HFFc6 (cell line): ENCODE measurements at places on chromosomes 3 and 15. TPM values are rescaled to one million over a fixed set of nuclear protein-coding genes. Genes with fewer than 3 reads are reported as not detected.

GRCh38 chr3:52403955-52404354 lies 40.9 kb downstream of the SEMA3G start:
- DNase-seq, result no peak

TF gene
- under 0.01 to 0.02 TPM in 2 of 3 replicates, not detected in the other for total RNA-seq

DNA sequence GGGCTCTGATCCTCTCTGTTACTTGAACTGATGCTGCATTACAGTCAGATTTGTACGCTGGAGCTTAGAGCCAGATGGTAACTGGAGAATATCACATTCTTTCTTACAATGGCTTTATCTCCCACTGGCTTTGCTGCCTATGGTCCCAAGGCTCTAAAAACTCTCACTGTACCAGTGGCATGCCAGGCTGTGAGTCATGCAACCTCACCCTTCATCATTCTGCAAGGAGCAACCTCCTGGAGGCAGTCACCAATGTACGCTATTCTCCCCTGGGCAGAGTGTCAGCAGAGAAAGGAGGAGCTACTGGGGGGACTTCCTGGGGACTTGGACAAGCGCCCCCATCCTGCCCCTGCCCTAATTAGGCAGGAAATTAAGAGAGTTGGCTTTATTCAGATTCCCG lies 97.9 kb upstream of the EIF1B start:
- no peak for DNase-seq

DNA sequence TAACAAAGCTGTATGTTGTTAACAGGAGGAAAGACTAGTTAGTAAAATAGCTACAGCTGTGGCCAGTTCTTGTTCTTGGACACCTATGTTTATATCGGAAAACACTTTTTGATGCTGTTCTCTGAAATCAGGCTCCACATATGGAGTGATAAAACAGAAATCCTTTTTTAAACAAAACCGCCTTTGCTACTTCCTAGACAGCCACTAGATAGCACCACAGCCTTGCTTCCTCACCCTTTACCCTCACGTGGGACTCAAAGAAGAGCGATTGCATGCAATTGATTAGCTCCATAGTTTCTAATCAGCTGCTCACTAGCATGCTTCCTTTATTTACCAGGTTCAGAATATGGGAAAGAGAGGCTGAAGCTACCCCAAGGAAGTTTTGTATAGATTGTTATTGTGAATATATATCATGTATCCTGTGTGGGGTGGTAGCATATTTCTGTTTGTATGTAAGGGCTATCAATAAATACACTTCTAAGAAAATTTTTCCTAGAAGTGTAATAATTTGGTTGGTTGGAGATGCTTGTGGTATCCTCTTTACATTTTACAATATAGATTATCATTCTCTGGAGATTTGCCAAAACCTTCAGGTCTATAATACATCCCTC lies 4.3 kb upstream of the MTFMT start:
- DNase-seq, result peak; percentile 50

CKMT1A gene
- not detected in 3 replicates for total RNA-seq

- no peak for DNase-seq
Measured at GRCh38 chr3:4525560-4526223, 32.5 kb downstream of the ITPR1 start.

- DNase-seq, result no peak
Measured at GRCh38 chr3:119703820-119704531, 1.2 kb downstream of the CFAP91 start.

DNA sequence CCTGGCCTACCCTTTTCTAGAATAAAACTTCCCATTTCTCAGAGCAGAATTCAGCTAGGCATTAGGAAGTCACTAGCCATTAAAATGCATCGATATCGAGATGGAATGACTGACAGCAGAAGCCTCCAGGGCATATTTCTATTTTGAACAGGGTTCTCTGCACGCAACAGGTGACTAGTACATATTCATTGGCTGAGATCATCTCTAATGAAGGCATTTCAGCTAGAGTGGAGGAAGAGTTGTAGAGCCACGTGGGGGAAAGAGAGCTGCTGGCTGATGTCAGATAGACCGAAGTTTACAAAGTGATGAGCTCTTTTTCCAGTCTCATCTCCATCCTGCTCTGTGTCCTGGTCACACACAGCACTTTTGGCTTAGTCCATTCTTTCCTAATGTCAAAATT lies 7.5 kb downstream of the TMEM40 start:
- peak; percentile 72 for DNase-seq

DNA sequence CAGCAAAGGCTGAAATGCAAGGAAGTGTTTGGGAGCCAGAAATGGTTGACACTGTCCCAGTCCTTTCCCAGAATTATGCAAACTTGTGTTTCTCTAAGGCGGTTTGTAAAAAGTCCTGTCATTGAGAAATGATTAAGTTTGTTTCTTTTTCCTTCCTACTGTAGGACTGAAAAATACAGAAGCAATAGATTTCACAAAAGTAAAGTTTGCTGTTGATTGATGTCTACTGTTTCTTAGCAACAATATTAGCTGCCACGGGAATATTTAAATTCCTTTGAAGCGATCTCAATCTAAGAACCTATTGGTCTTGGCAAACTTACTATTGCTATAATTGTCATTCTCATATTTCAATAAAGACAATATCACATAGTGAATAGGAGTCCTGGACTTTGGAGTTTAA lies 100.7 kb upstream of the IL12A start:
- DNase-seq, result no peak

DNA sequence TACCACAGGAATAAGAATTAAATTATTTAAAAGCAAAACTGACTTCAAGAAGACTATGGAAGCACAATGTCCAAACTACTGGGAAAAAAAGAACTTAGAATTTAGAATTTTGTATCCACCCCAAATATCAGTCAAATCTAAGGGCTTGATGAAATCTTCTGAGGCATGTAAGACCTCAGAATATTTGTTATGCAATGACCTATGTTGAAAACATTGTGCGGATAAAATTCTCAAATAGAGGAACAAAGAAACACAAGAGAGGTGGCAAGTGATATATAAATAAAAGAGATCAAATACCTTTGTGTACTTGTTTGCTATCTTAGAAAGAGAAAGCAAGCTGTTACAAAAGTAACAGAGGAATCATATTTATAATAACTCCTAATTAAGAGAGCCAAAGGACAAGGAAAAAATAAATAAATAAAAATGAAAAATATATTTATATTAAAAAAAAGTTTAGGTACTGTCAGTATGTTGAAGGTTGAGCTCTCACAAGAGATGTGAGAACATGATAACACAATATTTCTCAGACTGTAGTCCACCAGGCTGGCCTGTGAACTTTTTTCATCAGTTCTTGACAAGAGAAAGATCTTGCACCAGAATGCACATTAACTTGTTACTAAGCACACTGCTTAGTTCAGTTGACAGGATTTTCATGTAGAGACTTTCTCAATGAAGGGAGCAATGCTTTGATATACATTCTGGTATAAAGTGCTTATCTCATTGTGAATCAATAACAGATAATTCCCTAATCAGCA lies 50.0 kb downstream of the CPA3 start:
- DNase-seq, result no peak

GPR156 gene
- total RNA-seq, result 0.15 to 0.30 TPM (median 0.17 TPM) in 3 replicates

GRCh38 chr15:71469413-71469812 lies 340.9 kb upstream of the NR2E3 start:
- DNase-seq, result peak; percentile 13

TCAIM gene
- 15.9 to 23.7 TPM (median 19.4 TPM) in 3 replicates for total RNA-seq

- no peak for DNase-seq
Measured at GRCh38 chr3:143165211-143165610, 45.6 kb downstream of the CHST2 start.

DNA sequence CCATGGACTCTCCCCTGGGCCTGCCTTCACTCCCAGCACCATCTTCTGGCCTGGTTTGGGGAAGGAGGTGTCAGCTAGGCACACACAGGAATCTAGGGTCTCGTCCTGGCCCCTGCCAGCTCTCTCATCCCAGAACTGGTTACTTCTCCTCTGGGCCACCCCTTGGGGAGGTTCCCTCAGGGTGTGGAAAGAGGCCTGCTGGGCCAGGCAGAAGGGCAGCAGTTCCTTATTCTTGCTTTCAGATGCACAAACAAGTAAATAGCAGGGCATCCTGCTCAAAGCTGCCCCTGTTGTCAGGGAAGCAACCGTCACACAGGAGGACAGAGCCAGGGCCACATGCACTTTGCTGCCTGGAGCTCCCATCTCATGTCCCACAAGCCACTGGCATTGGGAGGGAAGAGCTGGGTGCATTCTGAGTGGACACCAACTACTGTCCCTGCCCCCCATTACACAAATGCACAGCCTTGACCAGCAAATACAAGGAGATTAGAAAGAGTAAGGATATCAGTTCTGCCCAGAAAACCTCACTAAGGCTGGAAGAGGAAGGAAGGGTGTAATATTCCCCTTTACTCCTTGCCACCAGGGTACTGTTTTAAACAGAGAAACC lies 108.8 kb upstream of the HACD2 start:
- DNase-seq, result no peak

GRCh38 chr3:139764936-139765335 lies 87.2 kb upstream of the NMNAT3 start:
- DNase-seq, result peak; percentile 7

- DNase-seq, result no peak
Measured at GRCh38 chr3:45179163-45179562, 33.0 kb upstream of the CDCP1 start.

GRCh38 chr3:192817506-192817905 lies 90.2 kb upstream of the FGF12 start:
- DNase-seq, result no peak

RGMA gene
- total RNA-seq, result 0.07 to 0.32 TPM (median 0.19 TPM) in 3 replicates

CISH gene
- 0.86 and 1.1 TPM in 2 replicates for total RNA-seq

GRCh38 chr15:41992151-41992802 lies 19.9 kb upstream of the EHD4 start:
- DNase-seq, result no peak

DNA sequence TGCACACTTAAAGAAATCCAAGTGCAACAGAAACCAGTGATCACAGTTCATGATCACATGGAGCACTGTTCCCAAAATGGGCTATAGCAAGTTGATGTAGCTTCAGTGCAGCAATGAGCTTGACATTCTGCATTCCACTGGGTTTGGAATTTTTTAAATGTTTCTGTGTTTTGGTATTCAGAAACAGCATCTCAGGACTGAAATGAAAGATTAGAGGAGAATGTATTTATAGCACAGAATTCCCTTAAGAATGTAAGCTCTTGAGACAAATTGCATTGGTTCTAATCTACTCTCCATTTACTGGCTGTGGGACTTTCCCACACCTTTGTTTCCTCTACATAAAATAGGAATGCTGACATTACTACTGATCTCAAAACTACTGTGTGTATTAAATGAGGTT lies 162.7 kb downstream of the FGF12 start:
- DNase-seq, result peak; percentile 4

- DNase-seq, result no peak
Measured at GRCh38 chr3:176734146-176734545, 463.1 kb downstream of the TBL1XR1 start.

DNA sequence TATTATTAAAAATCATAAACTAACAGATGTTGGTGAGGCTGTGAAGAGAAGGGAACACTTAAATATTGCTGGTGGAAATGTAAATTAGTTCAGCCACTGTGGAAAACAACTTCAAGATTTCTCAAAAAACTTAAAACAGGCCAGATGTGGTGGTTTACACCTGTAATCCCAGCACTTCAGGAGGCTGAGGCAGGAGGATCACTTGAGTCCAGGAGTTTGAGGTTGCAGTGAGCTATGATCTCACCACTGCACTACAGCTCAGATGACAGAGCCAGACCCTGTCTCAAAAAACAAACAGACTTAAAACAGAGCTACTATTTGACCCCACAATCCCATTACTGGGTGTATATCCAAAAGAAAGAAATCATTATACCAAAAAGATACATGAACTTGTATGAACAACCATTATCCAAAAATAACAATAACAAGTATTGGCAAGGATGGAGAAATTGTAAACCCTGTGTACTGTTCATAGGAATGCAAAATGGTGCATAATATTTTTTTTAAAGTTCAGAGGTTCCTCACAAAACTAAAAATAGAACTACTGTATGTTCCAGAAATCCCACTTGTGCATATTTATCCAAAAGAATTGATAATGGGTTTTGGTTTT lies 25.5 kb downstream of the ZNF148 start:
- DNase-seq, result no peak

- no peak for DNase-seq
Measured at GRCh38 chr15:42911058-42911592, 9.5 kb downstream of the TTBK2 start.

TNNC1 gene
- 0.35 to 0.56 TPM (median 0.55 TPM) in 3 replicates for total RNA-seq

PSTPIP1 gene
- total RNA-seq, result not detected in 3 replicates

TMEM158 gene
- 30.2 to 89.1 TPM (median 45.2 TPM) in 3 replicates for total RNA-seq

- DNase-seq, result no peak
Measured at GRCh38 chr3:130601442-130601971, 84.5 kb downstream of the COL6A6 start.

VEPH1 gene
- total RNA-seq, result 30.1 to 65.3 TPM (median 39.3 TPM) in 3 replicates

DNA sequence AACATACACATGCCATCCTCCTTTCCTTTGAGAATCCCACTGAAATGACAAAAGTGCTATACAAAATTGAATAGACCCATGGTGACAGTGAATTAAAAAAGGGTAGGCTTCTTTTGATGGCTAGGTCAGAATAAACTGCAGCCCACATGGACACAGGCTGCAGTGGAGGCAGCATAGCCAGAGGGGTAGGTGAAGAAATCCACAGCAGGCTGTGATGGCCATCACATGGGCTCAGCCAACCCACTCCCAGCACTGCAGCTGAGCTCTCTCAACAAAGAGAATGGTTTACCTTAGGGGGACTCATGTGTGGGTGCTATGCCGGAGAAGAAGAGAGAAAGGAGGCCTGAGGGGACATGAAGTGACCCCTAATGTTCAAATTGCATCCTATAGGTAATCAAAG lies 331.1 kb downstream of the CHST2 start:
- no peak for DNase-seq

DNA sequence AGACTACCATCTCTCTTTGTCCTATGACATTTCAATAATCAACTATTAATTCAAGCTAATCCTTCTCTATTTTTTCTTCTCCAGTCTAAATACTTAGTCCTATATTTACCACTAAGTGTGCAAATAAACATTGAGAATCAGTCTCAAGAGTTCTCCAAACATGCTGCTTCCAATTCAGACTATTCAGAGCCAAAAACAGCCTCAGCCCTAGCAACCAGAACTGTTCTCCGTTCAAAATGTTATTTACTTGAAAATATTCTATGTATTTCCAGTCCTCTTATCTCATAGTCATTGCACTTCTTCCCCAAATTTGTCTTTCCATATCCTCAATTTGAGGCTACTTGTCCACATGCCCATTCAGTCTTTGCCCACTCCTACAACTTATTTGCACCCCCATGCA lies 805.5 kb downstream of the IGSF11 start:
- no peak for DNase-seq

GRCh38 chr3:8077126-8077525 lies 424.5 kb upstream of the LMCD1 start:
- DNase-seq, result no peak

STRIT1 gene
- not detected in 3 replicates for total RNA-seq
